ENCODE measurements at places on chromosomes 12 and 14.

DNA sequence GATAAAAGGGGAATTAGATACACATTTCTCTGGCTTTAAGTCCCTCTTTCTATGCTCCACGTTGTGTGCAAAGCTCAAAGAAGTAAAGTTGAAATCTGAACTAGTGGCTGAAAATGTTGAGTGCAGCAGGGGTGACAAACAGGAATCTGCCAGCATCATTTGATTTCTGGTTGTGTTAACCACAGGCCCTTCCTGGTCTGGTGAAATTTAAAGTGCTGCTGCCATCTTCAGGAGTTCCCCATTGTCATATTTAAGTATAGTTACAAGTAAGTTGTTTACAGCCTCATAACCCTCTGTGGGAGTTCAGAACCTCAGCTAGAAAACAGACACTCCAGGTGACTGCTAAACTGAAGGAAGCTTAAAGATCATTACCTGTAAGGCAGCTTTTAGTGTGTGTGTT is 90.9 kb upstream of the CCDC196 start:
- DNase-seq, result no peak

- DNase-seq, result no peak
Observed at GRCh38 chr12:92623386-92623785, 79.4 kb upstream of the PLEKHG7 start.

DNA sequence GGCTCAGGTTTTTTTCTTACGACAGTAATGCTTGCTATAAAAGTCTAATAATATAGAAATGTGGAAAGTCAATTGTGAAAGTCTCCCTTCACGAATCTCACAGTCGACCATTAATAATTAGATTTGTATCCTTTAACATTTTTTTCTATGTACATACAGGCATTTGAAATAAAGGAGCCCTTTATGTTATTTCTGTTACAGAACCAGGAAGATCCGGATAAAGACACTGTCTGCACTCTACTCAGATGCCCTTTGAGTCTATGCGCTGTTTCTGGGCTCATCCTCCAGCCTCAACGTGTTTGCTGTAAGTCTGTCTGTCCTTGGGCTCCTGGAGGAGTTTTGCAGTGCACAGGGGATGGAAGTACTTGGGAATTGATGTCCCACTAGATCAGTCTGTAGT is 212.2 kb upstream of the ATP2B1 start:
- no peak for DNase-seq

DNA sequence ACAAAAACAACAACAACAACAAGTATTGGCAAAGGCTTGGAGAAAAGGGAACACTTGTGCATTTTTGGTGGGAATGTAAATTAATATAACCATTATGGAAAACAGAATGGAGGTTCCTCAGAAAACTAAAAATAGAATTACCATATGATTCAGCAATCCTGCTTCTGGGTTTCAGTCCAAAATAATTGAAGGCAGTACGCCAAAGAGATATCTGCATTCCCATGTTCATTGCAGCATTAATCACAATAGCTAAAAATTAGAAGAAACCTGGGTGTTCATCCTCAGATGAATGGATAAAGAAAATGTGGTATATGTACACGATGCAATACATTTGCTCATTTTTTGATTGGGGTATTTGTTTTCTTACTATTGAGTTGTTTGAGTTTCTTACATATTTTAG is 813.0 kb downstream of the NRXN3 start:
- no peak for DNase-seq

GRCh38 chr12:98973395-98973794 is 328.3 kb downstream of the APAF1 start:
- DNase-seq, result no peak

- DNase-seq, result no peak
Observed at GRCh38 chr12:62726471-62726980, 208.4 kb downstream of the PPM1H start.

DNA sequence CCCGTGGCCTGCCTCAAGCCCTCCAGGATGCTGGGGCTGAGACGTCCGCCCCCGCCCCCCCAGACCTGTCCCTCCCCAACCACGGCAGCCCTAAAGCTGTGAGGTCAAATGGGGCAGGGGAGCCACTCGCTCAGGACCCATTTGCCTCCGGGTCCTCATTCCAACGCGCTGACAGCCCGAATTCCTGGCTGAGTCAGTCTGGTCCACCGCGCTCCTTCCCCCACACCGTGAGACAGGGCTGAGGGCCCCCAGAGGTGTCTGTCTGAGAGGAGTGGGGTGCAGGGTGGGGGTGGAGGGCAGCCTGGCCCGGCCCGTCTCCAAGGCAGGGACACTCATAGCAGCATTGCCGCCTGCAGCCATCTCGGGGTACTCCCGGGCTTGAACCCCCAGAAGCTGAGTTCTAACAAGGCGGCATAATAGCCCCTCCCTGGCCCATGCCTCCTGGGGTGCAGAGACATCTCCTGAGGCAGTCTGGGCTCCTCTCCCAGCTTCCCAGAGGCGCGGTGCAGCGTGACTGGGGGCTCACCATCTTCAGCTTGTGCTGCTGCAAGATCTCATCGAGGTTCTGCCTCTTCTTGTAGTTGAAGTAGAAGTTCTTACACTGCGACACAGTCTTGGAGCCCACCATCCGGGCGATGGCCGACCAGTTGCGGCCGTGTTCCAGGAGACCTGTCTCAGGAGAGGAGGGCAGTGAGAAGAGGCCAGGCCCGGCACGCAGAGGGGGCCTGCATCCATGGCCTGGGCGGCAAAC is 90.5 kb downstream of the RFLNA start:
- peak; percentile 90 for DNase-seq

- no peak for DNase-seq
Observed at GRCh38 chr12:1435456-1435855, 158.9 kb downstream of the FBXL14 start.

- DNase-seq, result no peak
Observed at GRCh38 chr12:128843538-128843937, 9.7 kb upstream of the GLT1D1 start.

GRCh38 chr14:40414386-40414785 is 982.2 kb upstream of the FBXO33 start:
- no peak for DNase-seq

- DNase-seq, result no peak
Observed at GRCh38 chr14:22489957-22490950, 98.8 kb downstream of the DAD1 start.

GRCh38 chr14:89466944-89467343 is 49.9 kb upstream of the FOXN3 start:
- no peak for DNase-seq

GRCh38 chr12:103640831-103641230 is 53.8 kb downstream of the STAB2 start:
- no peak for DNase-seq

DNA sequence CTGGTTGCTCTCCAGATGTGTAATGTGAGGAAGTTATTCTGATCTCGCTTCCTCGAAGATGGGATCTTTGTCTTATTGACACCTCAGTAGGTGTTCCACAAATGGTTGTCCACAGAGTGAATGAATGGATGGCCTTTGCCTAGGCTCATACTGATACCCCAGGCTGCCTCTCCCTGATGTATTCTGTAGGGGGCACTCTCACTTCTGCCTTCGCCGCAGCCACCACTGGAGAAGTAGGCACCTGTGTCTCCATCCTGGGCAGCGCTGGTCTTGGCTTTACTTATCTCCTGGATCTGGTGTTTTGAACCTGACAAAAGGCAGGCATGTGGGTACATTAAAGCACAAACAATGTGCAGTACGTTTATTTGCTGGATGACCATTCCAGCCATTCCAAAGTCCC is 82.1 kb downstream of the ZFP36L1 start:
- no peak for DNase-seq

DNA sequence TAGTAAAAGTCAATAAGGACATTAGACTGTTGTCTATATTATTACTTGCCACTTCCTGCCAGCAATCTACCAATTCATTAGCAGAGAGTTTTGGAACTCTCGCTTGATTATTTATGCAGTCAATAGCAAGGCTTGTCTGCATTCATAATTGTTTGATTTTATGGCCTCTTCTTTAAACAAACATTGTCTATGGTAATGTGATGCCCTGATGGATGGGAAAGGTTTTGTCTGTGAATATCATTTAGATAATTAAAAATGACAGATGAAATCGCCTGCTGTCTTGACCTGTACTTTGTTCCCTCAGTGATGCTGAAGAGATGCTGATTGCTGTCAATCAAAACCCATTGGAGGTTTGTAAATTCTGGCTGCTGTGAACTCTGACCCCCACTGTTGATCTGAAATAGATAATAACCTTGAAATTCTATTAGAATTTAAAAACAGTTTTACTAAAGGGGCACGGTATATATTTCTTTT is 455.3 kb downstream of the NPAS3 start:
- no peak for DNase-seq

DNA sequence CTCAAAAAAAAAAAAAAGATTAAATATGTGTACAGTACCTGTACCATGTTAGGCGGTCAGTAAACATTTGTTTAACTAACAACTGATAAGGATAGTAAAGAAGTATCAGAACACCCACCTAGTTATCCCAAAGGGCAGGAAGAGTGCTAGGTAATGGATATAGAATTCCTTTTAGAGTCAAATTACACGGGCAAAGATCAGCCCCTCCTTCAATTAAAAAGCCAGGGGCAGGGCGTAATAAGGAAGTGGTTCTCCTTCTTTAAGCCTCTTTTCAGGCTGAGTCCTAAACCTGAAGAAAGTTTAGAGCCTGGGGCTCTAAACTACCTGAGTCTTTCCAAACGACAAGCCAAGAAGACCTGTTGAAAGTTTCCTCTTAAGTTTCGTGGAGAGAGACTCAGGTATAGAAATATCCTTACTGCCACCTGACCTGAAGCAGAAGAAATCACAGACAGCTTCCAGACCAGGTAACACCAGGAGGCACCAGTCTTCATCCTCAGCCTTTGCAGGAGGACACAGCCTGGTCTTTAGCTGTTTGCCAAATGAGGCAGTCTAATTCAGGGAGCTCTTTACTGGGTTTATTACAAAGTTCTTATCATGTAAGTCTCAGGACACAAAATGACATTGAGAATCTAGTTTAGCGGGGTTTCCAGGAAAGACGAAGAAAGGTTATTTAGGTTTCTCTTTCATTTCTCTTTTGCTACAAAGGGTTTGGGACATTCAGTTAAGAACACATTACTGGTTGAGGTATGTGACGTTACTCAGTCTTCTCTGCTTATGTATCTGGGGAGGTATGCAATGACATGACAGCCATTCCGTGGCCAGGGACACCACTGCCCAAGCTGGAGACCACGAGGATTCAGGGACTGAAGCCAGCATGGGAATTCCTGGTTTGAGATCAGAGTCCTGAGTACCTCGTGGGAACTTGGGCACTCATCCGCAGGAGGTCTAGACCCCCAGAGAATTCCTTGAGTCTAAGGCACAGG is at the start of gene BCL2L14:
Gene BCL2L14, plus strand, starts transcription at position 266 of the 983 bp plus-strand sequence. CDS start 8,367 bp downstream, outside the sequence.
- DNase-seq, result no peak

- no peak for DNase-seq
Observed at GRCh38 chr14:74695406-74695805, 17.5 kb downstream of the AREL1 start.

GRCh38 chr14:100556140-100556475 is 31.1 kb downstream of the BEGAIN start:
- no peak for DNase-seq

GRCh38 chr12:13288937-13289652 is 92.6 kb downstream of the EMP1 start:
- DNase-seq, result no peak

DNA sequence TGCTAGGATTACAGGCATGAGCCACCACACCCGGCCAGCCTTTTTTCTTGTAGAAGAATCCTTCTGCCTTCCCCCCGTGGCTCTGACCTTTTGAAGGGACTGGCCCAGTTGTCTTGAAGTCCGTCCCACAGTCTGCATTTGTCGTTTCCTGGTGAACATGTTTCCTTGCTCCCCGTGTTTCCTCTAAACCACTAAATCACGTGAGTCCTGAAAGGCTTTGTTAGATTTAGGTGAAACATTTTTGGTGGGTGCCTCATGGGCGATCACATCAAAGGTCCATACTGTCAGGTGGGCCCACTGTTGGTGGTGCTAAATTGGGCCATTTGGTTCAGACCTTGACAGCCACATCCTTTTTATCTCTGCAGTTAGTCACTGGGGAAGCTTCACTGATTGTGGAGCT is 26.3 kb downstream of the MLXIP start:
- no peak for DNase-seq

GRCh38 chr14:89088530-89088929 is 264.1 kb downstream of the TTC8 start:
- DNase-seq, result no peak

- DNase-seq, result no peak
Observed at GRCh38 chr14:40445020-40445419, 1012.8 kb upstream of the FBXO33 start.

- DNase-seq, result no peak
Observed at GRCh38 chr12:78315028-78315427, 484.3 kb downstream of the NAV3 start.

GRCh38 chr14:104913435-104913834 is 11.2 kb upstream of the PLD4 start:
- no peak for DNase-seq

DNA sequence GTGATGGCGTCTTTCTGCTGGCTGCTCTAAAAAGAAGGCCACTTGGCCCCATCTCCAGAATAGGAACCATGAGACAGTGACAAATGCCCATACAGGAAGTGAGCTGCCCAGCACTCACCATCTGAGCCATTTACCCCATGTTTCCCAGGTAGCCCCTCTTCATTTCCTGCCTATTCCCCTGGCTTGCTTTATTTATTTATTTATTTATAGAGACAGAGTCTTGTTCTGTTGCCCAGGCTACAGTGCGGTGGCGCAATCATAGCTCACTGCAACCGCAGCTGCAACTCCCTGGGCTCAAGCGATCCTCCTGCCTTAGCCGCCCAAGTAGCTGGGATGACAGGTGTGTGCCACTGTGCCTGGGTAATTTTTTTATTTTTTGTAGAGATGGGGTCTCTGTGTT is 71.2 kb downstream of the RIN3 start:
- no peak for DNase-seq

DNA sequence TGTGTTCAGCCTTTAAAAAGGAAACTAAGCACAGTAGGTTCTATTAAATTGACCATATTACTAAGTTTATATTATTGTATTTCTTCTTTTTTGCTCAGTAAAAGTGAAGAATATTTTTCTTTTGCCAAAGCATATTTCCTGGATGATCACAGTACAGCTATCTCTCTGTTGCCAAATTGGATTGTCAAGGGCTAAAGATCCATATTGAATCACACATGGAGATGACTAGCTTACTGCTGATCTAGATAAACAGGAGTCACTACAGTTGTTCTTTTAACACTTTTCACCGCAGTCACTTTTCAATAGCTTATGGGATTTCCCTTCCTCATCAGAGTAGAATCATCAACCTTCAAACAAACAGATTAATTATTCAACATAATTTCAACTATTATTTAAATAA is 78.6 kb downstream of the LRRC9 start:
- DNase-seq, result no peak

DNA sequence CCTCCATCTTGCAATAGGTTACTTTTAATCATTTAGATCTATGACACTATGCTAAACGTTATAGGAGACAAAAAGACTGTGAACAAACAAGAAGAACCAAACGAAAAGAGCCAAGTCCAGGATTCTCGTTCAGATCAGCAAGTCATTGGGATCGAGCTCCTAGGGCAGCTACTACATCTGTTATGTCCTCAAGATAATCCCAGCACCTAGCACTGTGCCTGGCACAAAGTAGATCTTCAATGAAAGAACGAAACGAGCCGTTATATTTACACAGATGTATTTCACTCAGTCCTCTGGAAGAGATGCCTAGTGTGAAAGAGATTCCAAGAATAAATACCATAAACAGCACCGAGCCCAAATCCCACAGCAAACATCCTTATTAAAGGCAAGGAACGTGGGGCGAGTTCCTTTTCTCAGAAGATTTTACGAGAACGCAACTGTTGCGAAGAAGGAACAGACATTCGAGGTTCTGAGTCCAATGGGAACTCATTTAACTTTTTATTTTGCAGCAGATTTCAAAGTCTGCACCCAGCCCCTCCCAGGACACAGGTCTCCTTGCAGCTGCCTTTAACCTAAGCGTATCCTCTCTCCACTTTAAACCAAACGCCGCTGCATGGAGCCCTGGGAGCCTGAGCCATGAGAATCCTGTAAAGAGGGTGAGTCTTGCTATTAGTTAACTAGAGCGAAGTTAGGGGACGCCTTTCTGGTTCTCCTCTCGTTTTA is 544 bp upstream of the TDP1 start:
- no peak for DNase-seq
